ENCODE measurements at places on chromosomes 6 and 20.

DNA sequence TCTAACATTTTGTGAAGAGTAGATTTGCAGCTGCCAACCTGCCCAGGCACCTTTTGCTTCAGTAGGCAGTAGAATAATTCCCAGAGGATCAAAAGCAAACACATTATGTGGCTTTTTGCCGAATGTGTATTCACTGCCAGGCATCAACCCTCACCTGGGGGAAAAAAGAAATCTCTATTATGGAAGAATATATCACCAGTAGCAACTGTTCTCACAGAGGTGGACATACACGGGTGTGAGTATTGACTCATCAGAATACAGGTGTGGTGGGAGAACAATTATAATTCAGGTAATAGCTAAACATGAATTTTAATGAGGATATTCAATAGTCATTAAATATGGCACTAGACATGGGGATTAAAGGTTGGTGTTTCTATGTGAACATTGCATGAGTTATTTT, 910.7 kb downstream of the TFAP2A start:
- DNase-seq, result no peak

GRCh38 chr6:138031417-138031816, 75.8 kb downstream of the PERP start:
- no peak for DNase-seq

DNA sequence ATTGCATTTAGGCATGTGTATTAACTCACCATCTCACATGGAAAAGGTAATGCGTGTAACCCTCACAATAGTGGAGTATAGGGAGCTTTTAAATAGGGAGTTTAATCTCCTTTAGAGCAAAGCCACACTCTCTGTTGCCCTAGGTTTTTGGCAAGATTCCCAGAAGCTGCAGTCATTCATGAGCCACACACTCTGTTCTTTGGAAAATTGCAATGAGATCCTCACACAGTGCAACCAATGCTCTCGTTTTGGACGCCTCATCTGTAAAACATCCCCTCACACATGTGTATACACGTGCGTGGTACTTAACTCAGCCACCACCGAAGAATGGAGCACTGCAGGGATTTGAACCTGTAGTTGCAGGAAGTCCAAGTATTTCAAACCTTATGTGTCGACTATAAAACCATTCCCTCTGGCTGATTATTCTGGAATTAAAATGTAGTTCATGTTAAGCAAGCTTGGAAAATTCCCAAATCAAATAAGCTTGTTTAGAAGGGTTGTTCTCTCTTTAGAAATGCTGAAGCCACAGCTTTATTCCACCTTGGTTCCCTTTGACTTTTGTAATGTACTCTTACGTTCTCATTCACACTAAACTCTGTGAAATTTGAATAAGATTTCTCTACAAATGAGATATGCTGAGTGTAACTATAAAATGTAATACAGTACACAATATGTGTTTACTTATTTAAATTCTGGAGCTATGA, 489.8 kb upstream of the MANEA start:
- DNase-seq, result no peak

GRCh38 chr6:26087284-26088115, at the start of gene HFE:
Gene HFE, plus strand, starts transcription at chr6:26087429. Its CDS starts 12 bp downstream, at chr6:26087441.
- DNase-seq, result peak; percentile 37

- DNase-seq, result no peak
Observed at GRCh38 chr6:129599467-129599866, 110.5 kb downstream of the ARHGAP18 start.

- DNase-seq, result no peak
Observed at GRCh38 chr6:36804563-36804962, 34.7 kb downstream of the CPNE5 start.

- DNase-seq, result no peak
Observed at GRCh38 chr20:16292226-16292880, 280.9 kb downstream of the KIF16B start.

GRCh38 chr6:109456111-109456583, 575 bp upstream of the MICAL1 start:
- no peak for DNase-seq

All from CD4-positive, alpha-beta T cell treated with Interleukin-12 subunit alpha and Interleukin-12 subunit beta, for 1 hour (primary cell).